ENCODE measurements at places on chromosomes 6 and 20.

DNA sequence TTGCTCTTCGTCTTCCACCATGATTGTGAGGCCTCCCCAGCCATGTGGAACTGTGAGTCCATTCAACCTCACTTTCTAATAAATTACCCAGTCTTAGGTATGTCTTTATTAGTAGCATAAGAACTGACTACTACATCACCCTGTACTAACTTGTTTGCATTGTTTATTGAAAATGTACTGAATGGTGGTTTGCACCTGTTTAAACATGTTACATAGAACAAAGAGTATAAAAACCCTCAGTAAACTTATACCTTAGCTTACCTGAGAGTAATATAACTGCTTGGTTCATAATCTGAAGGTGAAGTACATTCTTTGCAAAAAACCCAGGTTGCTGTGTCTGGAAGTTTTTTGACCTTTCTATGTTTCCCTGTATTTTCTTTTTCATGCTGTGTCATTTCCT lies 777.8 kb downstream of the TBC1D32 start:
- DNase-seq, result no peak

DNA sequence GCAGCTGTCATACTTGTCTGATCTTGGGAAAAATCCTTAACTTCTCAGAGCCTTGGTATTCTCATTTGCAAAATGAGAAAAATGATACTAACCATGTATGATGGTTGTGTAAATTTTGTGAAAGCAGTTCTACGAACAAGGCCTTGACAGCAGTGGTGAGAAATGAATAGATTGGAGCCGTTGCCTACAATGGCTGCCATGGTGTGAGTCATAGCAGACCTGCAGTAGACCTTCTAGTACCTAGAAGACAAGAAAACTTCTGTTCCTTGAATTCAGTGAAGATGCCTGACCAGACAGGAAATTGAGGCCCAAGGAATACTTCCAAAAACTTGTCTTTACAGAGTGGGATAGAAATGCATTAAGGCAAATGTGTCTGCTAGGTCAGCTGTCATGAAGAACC lies 338.9 kb downstream of the QKI start:
- no peak for DNase-seq

DNA sequence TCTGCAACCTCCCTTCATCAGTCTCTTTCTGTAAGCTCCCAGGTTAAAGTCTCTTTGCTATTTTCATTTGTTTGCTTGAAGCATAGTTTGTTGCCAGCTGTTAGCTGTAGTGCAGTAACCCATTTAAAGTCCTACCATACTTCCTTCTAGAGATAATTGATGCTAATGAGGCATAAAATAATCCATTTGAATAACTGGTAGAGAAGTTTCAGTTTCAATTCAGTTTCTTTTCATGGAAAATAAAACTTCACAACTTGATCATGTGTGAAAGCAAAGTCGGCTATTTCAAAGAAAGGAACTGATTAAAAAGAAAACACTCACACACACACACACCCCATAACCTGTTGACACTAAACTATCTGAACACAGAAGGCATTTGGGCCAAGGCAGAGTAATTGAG lies 68.5 kb upstream of the TENT5A start:
- no peak for DNase-seq

DNA sequence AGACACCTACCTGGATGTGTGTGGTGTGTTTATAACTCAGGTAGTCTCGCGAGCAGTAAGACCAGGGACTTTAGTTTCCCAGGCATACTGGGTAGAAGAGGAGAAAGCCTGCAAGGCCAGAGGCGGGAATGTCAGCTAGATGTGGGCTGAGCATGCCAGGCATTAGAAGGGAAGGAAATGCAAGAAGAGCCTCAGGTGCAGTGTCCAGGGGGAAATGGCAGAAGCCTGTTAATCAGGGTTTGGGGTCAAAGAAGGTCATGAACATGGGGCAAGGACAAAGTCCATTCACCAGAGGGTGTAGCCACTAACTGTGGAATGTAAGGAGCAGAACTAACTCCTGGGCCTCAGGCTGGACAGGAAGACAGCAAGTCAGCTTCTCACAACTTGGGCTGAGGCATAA lies 305.0 kb downstream of the SMOC2 start:
- DNase-seq, result no peak

Data from activated CD4-positive, alpha-beta T cell treated with anti-CD3 and anti-CD28 coated beads for 24 hours (primary cell).